ENCODE measurements at places on chromosomes 3 and 15. TPM values are rescaled to one million over a fixed set of nuclear protein-coding genes. Genes with fewer than 3 reads are reported as not detected.

The CFAP91 gene
- 2.2 TPM for total RNA-seq

The LIPH gene
- 0.37 TPM for total RNA-seq

The IL20RB gene
- total RNA-seq, result 1.5 TPM

The COL6A6 gene
- 0.07 TPM for total RNA-seq

The SLC28A1 gene
- not detected for total RNA-seq

The ADPRH gene
- 3.6 TPM for total RNA-seq

The UCN2 gene
- total RNA-seq, result 0.68 TPM

The POPDC2 gene
- total RNA-seq, result 0.37 TPM

The SLC51A gene
- total RNA-seq, result 5.6 TPM

The CAMK2N2 gene
- 12.6 TPM for total RNA-seq

The HYAL3 gene
- 3.1 TPM for total RNA-seq

The BNC1 gene
- not detected for total RNA-seq

The ATP13A4 gene
- total RNA-seq, result 0.13 TPM

The SLCO2A1 gene
- 0.98 TPM for total RNA-seq

The EIF4E3 gene
- total RNA-seq, result 12.9 TPM

The ISLR gene
- 0.35 TPM for total RNA-seq

The RARRES1 gene
- 0.81 TPM for total RNA-seq

The CGGBP1 gene
- total RNA-seq, result 72.1 TPM

The MAP2K1 gene
- total RNA-seq, result 50.4 TPM
